Activated naive CD8-positive, alpha-beta T cell treated with anti-CD3 and anti-CD28 coated beads, Interleukin-2, amount 10 ng/mL, durations not matched to agents 7 days and 5 days (primary cell): ENCODE measurements at places on chromosomes 5 and 9.

DNA sequence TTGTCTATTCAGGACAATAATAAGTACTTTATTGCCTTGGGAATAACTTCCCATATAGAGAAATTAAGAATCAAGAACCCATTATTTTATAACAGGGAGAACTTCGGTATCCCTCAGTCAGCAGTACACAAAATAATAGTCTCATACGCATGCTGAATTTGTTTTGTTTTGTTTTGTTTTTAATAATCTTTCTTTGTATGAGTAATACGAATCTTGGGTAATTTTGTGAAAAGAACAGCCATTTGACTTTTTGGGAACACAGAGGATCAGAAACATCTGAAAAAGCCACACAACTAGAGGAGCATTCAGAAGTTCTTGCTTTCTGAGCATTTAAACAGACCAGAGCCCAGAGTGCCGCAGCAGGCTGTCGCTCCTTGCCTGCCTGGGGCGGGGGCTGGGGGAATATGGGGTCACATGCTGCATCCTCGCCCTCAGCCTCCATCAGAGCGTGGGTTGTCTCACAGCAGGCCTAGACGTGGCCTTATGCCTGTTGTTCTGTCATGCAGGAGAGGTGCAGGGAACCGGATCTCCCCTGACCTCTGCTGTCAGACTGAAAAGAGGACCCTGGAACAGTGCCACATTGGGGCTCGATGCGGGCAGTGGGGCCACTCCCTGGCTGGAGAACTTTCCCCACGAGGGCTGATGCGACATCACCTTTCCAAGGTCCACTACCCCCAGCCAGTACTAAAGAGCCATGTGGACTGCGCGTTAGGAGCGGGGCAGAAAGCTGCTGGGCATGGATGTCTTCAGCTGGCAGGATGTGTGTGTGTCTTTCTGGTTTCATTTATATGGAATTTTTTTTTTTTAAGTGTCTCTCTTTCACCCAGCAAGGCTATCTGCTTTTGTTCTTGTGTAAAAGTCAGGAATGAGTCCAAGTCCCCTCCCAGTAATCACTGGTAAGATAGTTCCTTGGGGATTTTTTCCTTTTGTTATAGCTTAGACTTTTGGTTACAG, 133.4 kb upstream of the OTULINL start:
- DNase-seq, result no peak

GRCh38 chr9:127036437-127036836, 86.0 kb downstream of the ANGPTL2 start:
- no peak for DNase-seq

DNA sequence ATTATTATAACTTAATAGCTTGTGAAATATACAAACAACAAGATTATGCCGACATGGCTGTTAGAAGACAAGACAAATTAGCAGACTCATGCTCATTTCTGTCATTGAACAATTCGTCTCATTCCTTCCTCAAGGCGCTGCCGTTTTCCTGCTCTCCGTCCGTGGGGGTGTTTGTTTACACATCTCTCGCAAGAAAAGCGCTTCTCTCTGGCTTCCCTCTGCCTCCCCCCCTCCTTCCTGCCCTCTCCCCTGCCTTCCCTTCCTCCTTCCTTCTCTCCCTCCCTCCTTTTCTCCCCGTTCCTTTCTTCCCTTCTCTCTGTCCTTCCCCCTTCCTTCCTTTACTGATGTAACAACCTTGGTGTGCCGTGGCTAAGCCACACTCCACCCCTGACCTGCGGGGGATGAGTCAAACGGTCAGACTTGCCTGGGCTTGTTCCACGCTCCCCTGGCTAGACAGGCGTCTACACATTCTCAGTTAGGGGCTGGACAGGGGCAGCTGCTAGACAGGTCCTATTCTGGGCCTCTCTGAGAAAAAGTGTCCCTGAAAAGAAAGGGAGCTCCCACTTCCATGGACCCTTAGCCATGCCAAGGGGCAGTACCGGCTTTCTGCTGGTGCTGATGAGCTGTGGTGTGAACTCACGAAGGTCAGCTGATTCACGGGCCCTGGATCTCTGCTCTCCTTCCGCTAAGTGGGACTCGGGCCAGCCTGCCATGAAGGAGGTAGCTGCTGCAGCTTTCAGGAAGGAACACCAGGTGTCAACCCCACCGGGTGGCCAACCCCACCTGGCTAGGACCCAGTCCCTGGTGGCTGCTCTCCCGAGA, 32.0 kb upstream of the SPTLC1 start:
- DNase-seq, result no peak

DNA sequence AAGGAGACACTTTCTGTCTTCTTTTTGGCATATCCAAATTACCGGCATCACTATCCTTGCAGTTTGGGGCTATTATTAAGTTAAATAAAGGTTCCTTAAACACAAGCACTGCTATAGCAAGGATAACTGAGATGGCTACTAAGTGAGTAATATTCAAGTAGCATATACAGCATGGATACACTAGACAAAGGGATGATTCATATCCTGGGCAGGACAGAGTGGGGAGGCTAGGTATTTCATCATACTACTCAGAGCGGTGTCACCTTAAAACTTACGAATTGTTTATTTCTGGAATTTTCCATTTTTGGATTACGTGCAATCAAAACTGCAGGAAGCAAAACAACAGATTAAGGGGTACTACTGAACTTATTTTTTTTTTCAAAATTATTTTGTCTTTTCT, 54.1 kb downstream of the FER start:
- no peak for DNase-seq

DNA sequence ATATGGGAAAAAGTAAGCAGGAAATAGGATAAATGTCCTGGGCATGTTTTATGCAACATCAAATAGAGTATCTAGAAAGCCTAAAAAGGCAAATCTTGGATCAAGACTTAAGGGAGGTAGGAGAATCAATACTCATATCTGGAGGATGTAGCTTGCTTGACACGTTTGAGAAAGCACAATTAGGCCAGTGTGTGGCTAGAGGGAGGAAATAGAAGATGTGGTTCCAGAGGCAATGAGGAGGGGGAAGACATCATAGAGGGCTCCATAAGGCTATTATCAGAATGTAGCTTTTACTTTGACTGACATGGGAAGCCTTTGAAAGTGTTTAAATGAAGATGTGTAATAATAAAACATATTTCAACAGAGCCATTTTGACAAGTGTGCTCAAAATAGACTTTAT, 200.7 kb upstream of the CDH12 start:
- no peak for DNase-seq

DNA sequence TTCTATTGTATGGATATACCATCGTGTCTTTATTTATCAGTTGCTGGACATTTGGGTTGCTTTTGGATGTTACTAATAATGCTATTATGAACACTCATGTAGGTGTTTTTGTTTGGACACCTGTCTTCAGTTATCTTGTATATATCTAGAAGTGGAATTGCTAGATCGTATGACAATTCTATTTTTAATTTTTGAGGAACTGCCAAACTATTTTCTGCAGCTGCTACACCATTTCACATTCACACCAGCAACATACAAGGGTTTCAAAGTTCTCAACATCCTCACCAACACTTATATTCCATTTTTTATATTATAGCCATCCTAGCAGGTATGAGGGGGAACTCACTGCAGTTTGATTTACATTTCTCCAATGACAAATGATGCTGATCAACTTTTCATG, 324.6 kb downstream of the CAAP1 start:
- no peak for DNase-seq
